HCEC 1CT (cell line): ENCODE measurements at places on chromosomes 1 and 21.

GRCh38 chr1:211092955-211093354, 41.0 kb downstream of the KCNH1 start:
- no peak for DNase-seq

DNA sequence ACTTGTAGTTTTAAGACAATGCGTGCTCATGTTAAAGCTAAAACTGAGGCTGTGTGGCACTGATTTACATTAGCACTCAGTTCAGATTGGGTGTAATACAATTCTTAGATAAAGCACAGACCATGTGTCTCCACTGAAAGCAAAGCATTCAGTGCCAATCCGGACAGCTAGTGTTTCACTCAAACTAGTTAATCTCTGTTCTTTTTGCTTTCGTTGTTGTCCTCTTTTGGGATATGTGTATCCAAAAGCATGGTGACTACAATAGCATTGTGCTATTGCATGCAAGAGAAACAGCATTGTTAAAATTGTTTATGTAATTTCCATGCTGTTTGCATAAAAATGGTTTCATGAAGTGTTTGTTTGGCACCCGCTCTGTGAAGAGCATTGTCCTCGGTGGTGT, 54.6 kb downstream of the F3 start:
- DNase-seq = no peak

GRCh38 chr1:220730486-220730885, 17.6 kb upstream of the MTARC2 start:
- no peak for DNase-seq

DNA sequence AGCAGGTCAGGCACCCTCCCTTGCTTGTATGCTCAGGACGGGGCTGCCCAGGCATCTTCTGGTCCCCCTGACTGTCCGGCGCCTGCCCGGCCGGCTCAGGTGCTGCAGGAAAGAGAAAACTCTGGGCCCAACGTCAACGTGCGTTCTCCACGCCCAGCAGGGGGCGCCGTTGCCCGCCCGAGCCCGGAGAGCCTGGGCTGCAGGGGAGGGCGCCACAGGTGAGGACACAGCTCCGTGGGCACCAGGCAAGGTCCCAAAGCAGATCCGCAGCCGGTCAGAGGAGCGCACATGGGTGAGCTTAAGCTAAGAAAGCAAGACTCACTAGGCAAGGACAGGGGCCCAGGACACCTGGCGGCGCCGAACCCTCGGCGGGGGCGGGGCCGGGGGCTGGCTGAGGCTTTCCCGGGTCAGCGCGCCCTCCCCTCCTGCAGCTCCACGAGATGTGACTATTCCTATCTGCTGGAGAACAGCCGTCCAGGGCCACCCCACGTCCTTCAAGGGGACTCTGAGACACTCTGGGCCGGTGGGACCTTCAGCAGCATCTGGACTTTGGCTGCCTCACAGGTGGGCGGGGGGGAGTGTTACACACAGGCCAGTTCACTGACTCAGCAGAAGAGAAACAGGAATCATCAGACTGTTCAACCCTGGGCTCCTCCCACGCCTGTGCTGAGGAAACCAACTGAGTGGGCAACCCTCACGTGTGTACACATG, 29.3 kb downstream of the KRTAP10-1 start:
- DNase-seq = no peak

DNA sequence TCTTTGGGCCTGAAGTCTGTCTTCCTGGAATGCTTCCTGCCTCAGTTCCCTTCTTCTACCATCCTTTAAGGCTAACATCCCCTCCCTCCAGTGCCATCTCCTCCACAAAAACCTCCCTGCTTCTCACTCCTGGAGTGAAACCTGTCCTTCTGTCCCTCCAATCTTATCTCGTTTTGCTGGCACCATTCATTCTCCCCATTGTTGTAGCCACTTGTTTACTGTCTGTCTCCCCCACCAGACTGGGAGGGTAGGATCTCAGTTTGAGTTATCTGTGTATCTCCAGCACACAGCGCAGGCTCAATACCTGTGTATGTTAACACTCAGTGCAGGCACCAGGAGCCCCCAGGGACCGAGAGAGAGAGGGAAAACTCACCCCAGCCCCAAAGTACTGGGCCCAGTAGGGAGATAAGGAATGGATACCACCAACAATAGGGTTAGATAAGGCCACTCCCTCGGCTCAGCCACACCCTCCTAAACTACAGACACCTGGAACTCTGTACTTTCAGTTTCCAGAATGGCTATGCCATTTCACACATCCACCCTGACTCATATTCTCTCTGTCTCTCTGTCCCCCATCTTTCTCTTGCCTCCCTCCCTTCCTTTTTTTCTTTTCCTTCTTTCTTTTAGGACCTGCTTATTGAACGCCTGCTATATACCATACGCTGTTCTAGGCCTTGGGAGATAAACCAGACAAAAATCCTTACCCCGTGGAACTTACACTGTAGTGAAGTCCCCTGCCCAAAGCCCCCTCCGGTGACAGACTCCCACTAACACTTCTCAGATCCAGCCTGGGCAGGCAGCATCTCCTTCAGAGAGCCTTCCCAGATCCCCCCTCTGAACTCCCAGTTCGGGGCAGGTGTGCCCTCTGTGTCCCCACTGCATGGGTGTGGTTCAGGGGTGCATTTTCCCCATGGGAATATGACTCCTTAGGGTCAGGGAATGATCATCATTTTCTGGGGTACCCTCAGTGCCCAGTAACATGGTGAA, 3.3 kb upstream of the SSBP3 start:
- DNase-seq = no peak

DNA sequence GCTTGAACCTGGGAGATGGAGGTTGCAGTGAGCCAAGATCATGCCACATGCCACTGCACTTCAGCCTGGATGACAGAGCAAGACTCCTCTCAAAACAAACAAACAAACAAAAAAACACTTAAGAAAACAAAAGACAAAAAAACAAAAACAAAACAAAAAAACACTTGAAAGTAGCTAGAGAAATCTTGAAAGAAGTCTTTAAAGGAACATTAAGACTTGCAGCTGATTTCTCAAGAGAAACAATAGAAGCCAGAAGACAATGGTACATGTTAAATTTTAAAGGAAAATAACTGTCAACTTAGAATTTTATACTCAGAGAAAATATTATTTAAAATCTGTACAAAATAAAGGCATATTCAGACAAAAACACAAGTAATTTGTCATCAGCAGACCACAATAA, 71.3 kb downstream of the HLX start:
- peak; percentile 35 for DNase-seq

DNA sequence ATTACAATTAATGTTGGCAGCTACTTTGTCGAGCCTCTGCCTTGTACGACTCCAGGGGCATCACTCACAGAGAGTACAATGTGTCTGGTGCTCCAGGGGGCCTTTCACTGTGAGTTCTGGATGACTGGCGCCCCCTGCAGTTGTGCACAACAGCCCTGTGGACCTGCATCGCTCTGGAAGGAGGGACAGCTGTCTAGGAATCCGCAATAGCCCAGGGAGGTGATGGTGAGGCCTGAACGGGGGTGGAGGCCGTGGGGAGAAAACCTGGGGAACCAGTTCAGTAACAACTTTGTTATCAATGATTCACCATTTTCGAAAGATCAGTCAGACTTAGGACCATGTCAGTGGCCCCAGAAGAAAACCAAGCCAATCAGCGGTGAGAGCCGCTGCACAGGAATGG, 189.1 kb downstream of the KAZN start:
- no peak for DNase-seq

DNA sequence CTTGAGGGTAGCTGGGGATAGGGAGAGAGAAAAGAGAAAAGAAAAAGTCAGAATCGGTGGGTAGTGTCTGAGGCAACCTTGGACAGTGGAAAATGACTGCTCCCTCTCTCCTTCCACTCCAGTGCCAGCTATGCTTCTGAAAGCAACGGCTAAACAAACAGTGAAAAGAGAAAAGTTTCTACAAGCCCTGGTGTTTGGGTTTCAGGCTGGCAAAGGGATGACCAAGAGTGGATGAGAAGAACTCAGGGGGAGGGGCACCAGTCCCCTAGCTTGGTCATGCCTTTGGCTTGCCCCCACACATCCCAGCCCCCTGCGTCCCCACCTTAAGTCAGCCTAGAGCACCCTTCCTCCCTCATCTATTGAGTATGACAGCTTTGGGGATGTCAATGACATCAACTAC, 8.6 kb downstream of the IL22RA1 start:
- DNase-seq = no peak

DNA sequence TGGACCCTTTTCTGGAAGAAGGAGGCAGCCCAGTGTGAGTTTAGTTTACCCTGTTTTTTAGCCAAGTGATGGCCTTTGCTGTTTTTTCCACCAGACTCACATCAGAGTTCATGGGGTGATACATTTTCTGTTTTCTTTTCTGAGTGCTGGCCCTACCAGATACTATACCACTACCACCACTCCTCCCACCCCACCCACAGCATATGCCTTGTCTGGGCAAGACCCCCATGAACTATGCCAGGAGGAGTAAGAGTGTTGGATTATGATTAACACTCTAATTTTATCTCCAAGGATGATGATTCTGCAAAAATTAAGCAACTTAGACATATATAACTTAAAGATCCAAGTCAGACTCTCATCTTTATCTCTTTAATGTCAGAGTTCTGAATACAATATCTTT, 26.1 kb downstream of the FABP3 start:
- DNase-seq = no peak

DNA sequence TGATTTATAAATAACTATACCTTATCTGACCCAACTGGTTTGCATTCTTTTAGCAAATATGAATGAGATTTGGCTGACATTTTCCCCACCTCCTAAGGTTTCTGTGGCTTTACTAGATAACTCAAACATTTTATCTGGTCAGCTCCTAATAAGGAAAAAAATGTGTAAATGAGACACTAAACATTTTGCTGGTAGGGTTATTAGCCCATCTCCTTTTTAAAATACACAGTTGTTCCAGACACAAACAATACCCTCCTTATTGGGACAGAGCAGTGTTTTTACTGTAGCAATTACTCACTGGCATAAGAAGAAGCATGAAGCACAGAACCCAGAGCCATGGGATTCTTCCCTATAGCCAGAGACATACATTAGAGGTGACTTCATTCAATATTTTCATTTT, 53.8 kb upstream of the NUF2 start:
- DNase-seq = no peak

DNA sequence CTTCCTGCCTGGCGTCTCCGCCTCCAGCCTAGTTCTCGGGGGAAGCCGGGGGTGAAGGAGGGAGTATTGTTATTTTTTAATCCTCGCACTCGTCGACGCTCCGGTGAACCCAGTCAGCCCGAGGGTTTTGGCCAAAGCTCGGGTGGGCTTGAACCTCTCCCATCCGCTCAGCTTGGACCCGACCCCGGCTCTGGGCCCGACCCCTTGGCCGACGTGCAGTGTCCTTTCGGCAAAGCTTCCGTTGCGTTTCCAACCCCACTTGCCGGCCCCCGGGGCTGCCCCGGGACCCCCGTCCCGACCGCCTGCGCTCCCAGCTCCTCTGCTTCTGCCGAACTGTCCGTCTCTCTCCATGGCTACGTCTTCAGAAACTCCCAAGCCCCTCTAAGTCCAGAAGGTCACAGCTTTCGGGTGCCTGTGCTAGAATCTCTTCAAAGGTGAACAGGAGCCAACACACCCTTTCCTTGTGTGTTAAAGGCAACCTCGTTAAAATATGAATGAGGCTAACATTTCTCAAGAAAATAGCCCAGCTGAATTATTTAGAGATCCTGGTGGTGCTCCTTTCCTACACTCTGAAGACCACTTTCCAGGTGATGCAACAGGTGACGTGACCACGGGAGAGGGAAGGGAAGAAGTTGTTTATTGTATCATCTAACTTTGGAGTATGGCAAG, 647 bp downstream of the DESI2 start:
- no peak for DNase-seq

GRCh38 chr1:247077876-247078257, 744 bp downstream of the ZNF670 start:
- peak; percentile 11 for DNase-seq

- no peak for DNase-seq
Measured at GRCh38 chr1:231376875-231377549, 38.9 kb downstream of the SPRTN start.

DNA sequence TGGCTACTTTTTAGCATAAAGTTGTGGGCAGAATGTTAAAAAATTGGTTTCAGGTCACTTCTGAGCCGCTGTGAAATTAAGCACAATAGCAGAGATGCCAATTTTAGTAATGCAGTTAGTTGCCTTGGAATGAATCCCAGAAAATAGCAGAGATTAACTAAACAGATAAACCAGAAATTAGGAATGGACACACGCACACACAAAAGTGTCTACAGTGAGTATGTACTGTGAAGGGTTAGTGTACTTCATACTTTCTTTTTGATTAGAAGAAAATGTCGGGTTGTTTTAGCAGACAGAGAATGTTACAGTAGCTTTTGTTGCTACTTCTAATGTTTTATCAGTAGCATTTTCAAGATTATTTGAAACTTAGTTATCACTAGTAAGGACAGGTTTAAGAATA, 106.7 kb downstream of the LEPR start:
- DNase-seq = no peak

- no peak for DNase-seq
Measured at GRCh38 chr1:150925080-150925479, 1.1 kb upstream of the SETDB1 start.

DNA sequence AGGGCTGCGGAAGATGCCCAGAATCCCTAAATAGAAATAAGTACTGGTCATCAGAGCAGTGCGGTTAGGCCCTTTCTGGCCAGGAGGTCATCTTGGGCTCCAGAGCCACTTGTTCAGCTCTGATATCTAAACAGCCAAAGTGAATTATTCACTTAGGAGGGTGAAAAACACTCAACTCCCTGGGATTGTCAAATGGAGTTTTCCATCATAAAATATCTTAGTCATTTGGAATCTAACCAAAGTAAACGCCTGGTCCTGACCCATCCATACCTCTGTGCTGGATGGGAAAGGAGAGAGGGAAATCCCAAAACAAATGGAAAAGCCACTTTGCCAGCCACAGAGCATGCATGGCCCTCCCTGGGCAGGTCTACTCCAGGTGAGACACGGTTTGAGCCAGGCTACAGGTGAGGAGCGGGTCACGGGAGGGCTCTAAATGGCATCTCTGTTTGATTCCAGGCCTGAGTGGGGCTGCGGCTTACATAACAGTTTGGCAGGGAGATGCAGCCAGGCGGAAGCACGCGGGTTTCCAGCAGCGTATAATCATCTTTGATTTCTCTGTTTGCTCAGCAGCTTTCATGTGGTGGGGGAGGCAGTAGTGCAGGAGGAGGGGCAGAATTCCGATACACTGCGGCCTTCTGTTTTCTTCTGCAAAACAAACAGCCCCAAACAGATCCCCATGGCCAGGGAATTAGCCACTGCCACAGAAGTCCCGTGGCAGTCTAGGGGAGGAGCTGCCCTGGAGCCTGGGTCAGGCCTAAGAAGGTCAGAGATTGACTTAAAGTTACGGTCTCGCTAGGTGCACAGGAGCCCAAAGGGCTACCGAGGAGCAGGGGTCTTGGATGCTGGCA, 59.1 kb upstream of the ZNF648 start:
- DNase-seq = no peak

- DNase-seq = no peak
Measured at GRCh38 chr1:182205351-182206022, 144.0 kb upstream of the ZNF648 start.

GRCh38 chr1:6889875-6890480, 104.7 kb downstream of the CAMTA1 start:
- DNase-seq = peak; percentile 47

- peak; percentile 29 for DNase-seq
Measured at GRCh38 chr1:36279110-36279788, 26.9 kb upstream of the SH3D21 start.

GRCh38 chr1:89863165-89863830, 42.5 kb downstream of the LRRC8D start:
- no peak for DNase-seq
